ENCODE measurements at places on chromosomes 3 and 15.

GRCh38 chr3:158788446-158788845, 13.4 kb upstream of the MFSD1 start:
- DNase-seq: no peak

GRCh38 chr3:5840056-5840455, 652.5 kb downstream of the EDEM1 start:
- no peak for DNase-seq

DNA sequence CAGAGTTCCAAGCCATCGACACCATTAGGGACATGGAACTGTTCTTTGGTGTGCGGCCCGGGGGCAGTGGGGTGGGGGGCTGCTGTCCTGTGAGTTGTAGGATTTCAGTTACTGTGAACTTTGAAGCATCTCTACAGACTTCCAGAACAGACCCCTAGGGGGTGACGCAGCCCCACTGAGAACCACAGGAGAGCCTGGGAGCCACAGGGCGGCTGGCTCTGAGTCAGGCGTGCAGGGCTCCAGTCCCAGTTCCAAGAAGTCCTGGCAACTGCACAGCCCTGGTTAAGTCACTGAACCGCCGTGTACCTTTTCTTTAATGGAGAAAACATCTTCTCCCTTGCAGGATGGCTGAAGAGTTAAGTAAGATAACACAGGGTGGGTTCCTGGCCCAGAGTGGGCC, 23.5 kb upstream of the LRTM1 start:
- no peak for DNase-seq

DNA sequence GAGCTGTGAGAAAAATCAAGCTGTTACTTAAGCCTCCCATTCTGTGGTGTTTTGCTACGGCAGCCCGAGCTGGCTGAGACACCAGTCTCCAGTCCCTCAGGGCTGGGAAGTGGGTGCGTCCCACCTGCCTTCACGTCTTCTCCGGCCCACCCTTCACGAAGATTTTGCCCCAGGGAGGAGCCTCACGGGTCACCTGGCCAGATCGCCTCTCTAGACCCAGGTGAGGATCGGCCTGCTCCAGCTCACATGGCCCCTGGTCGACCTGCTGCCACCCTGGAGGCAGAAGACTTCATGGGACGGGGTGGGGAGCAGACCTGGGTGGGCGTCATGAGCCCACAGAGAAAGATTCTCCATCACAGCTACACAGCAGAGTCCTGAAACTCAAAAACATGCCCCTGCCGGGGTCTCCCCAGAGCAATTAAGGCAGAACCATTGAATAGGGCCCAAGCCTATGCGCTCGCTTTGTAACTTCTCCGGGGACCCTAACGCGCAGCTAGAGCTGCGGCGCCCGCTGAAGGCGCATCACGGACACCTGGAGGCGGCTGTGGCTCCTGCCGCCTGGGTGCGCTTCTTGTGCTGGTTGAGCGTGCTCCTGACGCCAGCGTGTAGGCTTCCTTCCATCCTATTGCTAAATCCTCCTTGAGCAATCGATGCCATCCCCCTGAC, 92.6 kb upstream of the ALDH1A3 start:
- no peak for DNase-seq

GRCh38 chr15:24954783-24955530, at the start of the genes SNRPN and SNURF:
Gene SNRPN, plus strand, starts transcription at chr15:24954987. Its CDS starts 19,467 bp downstream, at chr15:24974454.
Gene SNURF, plus strand, starts transcription at chr15:24954987. Its CDS starts 62 bp downstream, at chr15:24955049.
- DNase-seq: peak; percentile 41

DNA sequence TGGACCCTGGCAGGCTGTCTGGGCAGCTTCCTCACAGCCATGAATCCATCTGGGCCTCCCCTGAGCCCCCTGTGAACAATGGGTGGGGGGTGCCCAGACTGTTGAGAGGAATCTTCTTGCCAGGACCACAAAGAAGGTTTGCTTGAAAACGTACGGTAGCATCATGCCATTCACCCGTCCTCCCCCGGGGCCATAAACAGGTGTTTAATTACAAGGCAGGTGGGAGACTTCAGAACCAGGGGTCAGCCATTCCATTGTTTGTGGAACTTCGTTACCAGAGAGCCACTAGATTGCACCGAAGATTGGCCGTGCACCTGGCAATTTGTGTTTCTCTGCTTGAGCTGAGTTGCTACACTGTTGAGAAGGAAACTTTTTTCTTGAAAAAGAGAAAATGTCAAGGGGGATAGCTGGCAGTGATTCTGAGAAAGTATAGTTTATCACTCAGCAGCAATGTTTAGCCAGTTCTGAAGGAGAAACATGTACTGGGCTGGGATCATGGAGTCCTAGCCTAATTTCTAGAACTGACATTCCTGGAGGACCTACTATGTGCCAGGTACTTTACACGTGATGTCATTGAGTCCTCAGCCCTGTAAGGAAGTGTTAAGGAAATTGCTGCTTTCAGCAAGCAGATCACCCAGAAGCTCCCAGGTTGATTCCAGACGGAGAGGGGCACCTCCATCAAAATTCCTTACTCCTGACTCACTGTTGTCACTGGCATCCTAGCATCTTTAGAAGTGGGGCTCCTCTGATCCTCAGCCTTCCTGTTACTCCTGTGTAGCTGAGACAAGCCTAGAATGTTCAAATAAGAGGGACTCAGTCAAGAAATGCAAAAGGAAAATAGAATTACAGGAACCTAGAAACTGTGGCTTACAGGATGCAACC, 103.8 kb upstream of the UBE2E1 start:
- DNase-seq: no peak

GRCh38 chr3:73401059-73401458, 223.7 kb downstream of the PDZRN3 start:
- DNase-seq: no peak

DNA sequence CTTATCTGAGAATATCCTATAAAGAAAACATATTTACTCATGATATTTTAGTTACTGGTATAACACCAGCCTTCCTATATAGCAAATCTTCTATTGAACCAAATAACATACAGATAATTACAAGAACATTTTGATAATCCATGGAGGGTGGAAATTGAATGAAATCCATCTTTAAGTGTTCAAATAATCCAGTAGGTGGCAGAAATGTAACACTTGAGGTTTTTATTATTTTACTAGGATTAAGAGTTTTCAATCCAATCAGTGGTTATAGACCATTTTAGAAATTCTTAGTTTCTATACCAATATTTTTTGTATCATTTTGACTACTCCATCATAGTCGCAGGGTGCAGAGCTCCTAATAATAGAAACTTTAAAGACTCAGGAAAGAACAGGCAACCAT, 101.9 kb upstream of the KCNH8 start:
- no peak for DNase-seq

DNA sequence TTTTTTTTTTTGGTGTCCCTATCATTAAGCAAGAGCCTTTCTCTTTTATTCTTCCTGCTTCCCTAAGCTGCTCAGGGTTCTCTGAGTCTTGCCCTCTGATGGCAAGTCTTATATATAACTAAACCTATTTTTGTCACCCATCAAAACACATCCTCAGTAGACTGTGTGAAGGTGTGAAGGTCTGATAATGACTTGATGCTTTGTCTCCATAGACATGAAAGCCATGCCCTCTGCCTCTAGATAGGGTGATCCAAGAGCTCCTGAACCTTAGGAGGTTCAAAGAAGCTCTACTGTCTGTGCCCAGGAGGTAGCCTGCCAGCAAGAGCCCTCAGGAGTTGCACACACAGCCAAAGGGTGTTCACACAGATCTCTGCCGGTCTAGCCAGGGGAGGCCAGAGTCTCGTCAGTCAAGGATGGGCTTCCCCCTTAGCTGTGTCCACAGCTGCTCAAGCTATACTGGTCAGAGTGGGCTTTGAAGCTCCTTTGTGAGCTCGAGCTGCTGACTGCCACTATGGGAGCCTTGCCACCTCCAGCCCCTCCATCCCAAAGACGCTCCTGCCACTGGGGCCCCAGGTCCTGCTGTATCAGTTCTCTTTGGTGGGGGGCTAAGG, 13.1 kb upstream of the SNX22 start:
- no peak for DNase-seq

DNA sequence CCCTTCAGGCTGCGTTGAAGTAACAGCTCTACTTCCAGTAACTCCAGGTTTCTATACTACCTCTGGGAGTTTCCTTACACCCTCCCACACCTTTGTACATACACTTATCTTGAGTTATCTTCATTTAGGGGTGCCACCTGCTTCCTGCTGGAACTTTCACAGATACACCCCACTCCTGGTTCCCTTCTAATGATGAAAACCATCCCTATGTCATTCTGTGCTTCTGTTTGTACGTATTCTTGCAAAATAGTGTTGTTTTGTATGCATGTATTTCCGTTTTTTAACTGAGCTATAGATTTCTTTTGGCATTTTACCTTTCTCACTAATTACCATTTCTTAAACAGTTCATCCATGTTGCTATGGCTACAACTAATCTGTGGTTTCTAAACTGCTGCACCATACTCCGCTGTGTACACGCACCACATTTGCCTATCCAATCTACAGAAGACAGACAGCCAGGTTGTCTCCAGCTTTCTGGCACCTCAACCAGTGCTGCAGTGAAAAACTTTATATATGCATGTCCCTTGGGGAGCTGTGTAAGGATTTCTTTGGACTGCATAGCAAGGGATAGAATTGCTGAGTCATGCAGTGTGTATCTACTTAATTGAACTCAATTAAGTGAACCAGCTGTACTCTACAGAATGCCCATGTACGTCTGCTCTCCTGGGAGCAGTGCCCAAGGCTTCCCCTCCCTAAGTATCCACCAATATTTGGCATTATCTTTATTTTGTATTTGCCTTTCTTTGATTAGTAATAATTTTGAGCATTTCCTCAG, 61.4 kb upstream of the ST8SIA2 start:
- no peak for DNase-seq
